CD14-positive monocyte (primary cell): ENCODE measurements at places on chromosomes 1 and 21.

DNA sequence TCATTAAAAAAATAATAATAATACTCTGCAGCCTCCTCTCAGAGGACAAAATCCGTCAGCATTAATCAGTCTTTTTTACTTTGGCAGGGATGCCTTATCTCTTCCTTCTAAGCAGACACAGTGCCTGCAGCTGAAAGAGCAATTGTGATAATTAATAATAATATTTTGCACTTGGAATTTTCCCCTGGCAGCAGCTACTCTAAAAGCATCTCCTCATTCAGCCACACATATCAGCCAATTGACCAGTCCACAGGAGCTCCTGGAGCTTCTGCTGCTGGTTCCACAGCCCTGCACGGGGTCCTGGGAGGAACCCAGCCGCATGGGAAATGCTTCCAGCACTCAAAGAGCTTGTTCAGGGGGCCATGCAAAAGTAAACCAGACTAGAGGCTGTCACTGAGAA, 31.0 kb upstream of the VWA5B1 start:
- DNase-seq = no peak

- no peak for DNase-seq
Measured at GRCh38 chr1:48214820-48215219, 7.7 kb upstream of the SLC5A9 start.

GRCh38 chr1:207097871-207098324, 6.1 kb upstream of the C4BPA start:
- DNase-seq = no peak

DNA sequence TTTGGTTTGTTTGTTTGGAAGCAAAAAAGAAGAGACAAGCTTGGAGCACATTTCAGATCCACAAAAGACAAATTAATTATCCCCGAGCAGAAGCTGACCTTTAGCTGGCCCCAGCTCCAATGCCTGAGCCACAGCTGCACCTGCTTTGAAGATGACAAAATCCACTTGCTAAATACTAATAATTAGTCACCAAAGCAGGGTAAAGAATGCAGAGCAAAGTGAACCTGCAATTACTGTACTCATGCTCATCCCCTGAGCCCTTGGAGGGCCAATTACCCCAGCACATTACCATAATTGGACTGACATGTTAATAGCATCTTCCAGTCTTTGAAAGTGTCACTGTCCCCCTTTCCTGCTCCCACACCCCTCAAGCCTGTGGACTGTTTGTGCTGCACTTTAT, 38.2 kb upstream of the KCND3 start:
- DNase-seq = no peak

- DNase-seq = no peak
Measured at GRCh38 chr1:15206418-15207030, 40.5 kb upstream of the FHAD1 start.
